ENCODE measurements at places on chromosomes 2 and 18.

DNA sequence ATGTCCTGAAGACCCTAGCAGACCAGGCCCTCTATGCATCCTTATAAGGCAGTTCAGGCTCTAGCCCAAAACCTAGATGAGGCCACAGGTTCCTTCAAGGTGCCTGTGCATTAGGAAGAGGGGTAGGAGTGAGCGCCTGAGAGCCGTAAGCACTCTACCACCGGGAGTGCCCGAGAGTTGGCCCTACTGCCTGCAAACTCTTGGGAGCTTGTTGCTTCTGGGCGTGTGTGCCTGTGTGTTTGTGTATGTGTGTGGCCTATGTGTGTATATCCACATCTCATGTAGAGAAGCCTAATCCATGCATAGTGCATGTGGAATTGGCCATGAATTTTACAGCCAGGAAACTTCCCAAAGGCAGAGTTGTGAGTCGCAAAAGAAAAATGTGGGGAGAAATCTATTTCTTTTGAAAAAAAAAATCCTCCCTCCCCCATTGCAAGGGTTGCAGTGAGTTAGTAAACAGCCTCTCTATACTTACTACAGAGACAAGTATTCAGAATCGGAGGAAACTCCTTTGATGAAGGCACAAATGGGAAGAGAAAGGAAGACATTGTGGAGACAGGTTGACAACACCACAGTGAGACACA, 96.8 kb downstream of the ADD2 start:
- no peak for DNase-seq

- DNase-seq, result no peak
Observed at GRCh38 chr2:105544591-105545377, 145.9 kb upstream of the FHL2 start.

- DNase-seq, result no peak
Observed at GRCh38 chr18:25177631-25178030, 174.3 kb downstream of the ZNF521 start.

DNA sequence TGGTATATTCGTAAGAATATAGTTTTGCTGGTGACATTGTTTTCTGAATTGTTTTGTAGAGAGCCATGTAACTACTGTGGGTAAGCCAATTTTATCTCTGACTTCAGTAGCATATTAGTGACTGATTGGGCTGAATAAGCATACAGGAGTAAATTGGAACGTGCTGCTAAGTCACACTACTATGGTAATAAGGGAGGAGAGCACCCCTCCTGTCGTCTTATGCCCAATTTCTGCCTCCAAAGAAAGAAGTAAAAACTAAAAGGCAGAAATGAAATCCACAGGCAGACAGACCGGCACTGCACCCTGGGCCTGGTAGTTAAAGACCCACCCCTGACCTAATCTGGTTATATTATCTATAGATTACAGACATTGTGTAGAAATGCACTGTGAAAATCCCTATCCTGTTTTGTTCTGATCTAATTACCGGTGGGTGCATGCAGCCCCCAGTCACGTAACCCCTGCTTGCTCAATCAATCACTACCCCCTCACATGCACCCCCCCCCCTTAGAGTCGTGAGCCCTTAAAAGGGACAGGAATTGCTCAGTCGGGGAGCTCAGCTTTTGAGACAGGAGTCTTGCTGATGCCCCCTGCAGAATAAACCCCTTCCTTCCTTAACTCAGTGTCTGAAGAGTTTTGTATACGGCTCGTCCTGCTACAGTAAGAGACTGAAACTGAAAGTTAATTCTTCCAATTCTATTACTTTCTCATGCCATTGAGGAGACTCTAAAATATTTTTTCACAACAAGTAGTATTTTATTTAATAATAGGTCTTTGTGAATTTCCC, 167.0 kb downstream of the ZNF804A start:
- no peak for DNase-seq

- DNase-seq, result no peak
Observed at GRCh38 chr2:43123028-43123427, 103.4 kb downstream of the ZFP36L2 start.

DNA sequence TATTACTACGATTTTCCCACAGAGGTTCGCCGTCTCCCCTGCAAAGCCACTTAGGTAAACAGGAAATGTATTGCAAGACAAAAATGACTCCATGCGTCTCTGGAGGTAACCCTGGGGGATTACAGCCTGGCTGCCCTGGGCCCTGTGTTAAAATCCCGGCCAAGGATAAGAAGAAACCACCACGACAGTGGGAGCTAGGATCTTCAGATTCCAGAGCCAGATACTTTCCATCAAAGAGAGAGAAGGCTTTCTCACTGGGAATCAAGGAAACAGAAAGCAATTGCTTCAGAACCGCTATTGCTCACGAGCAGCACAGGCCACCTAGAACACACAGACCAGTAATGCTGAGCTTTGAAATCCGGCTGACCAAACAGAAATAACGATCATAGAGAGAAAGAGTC, 97.9 kb upstream of the ZNF516 start:
- no peak for DNase-seq

DNA sequence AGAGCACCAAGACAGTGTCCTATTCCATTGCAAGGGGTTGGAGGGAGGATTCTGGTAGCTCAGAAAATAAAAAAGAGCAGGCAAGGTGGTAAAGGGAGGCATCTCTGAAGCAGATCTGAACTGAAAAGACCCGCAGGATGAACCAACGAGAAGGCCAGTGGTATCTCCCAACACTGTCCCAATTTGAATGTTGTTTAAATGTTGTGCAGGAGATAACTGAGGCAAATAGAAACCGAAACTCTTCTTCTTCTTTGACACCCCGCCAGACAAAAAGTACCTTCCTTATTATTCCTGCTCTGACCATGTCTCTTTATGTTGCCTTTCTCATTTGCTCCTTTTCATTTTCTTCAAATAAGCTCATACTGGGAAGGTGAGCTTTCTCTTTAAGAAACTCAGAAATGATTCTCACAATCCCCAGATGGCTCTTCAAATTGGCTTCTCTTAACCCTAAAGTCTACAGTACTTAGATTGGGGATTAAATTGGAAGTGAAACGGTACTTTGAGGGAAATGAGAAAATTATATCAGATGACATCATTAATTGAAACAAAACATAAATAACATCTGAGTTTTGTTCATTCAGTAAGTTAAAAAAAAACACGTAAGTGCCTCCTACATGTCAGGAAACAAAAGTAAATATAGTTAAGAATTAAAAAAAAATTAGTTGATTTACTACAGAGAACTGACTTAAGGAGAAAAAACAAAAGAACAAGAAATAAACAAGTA, 143.6 kb downstream of the WDPCP start:
- no peak for DNase-seq

DNA sequence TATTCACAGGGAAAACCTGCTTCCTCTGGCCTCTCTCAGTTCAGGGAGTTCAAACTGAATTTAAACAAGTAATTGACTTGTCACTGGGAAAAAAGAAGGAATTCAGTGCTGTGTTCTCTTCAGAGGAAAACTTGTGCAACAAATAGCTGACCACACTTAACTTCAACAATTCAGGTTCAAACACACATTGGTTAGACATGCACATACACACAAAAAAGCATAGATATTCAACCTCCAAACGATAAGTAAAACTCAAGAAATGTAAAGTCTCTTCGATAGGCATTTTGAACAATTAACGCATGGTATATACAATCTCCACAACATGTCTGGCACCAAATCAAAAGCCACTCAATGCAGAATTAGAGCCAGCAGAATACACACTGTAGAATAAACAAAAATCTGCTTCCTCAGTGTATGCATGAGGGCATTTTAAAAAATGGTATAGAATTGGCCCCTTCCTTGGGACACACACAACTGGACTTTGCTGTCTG, 269.0 kb downstream of the TCF4 start:
- no peak for DNase-seq

DNA sequence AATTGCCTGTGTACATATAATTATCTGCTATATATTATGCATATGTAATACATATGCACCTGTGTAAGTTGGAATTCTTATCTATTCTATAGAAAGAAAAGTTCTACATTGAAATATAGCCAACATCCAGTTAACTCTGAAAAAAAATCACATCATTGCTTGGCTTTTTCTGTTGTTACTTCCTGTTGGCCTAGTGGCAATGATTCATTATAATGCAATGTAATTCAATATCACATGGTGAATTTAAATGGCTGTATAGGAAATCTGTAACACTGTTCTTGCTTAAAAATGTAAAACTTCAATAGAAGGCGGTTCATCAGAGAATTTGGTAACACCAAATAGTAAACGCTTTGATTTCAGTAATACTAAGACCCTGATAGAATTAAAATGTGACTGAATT, 44.5 kb upstream of the MAP4K3 start:
- DNase-seq, result no peak

DNA sequence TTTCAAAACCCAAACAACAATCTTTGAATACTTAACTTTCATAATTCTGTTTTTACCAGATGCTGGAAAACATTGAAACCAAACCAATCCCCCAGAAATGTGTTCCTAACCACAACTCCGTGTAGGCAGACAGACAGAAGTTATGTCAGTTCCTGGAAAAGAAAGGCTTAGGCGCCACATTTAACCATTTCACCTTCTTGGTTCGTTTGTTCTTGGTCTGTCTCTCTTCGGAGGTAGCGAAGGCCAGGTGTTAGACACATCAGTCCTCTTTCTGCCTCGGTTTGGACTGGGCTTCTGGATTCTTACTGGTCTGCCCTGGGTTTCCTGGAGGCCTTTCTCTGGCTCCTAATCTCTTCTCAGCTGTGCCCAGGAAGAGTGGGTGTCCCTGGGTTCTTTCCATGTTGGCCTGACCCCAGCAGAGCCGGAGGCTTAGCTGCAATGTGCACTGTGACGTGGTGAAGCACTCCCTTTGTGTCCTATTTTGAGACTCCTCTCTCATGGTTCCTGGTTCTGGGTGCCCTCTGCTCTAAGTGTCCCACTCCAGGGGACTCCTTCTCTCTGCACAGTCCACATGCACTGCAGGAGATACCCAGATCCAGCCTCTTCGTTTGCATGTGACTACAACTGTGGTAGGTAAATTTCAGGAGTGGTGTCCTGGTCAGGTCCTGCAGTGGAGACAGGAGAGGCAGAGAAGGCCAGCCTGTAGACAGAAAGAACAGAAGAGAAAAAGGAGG, 23.1 kb upstream of the RAB31 start:
- no peak for DNase-seq

DNA sequence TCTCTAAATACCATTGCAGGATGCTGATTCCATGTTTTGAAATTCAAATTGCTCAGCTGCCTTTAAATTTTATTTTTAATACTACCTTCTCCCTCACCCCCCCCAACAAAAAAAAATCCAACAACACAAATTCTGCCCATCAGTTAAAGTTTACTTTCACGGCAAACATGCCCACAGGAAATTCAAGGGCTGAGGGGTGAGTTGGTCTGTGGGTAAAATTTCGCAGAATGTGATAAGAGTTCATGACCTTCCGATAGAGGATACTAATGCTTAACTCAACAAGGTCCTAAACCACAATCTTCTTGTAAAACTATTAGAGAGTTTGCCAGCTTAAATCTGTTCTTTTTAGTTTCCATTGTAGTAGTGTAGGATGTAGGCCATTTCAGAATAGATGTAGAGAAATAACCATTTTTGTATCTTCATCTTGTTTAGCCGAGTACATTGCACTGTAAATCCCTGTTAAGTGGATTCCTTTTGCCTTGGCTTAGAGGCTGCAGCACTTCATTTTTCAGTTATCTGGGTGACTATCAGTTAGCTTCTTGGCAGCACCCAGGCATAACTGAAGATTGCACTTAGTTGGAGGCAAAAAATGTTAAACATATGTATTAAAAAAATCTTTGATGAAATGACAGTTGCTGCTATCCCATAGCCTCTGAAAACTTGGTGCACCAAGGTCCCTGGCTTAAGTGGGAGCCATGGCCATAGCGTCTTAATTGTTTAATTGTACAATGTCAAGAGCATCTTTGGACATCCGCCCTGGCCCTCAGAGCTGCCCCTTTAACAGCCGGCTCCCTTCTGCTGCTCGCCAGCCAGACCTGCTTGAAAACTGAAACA, 232.3 kb downstream of the HAUS1 start:
- DNase-seq, result no peak

DNA sequence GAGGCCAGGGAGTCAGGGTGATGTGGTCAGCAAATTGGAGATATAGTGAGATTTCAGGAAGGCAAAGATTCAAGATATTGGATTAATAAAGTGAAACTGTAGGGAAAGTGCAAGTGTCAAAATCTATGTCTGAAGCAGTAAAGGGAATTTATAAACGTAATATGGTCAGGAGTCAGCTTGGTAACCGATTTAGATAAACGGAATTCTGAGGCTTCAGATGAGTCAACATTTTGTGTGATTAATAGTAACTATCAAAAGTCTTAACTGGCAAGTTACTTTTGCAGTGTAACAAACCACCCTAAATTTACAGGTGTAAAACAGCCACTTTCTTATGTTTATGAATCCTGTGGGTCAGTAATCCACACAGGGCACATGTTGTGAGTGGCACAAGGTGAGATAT, 10.9 kb downstream of the MTX2 start:
- DNase-seq, result no peak

DNA sequence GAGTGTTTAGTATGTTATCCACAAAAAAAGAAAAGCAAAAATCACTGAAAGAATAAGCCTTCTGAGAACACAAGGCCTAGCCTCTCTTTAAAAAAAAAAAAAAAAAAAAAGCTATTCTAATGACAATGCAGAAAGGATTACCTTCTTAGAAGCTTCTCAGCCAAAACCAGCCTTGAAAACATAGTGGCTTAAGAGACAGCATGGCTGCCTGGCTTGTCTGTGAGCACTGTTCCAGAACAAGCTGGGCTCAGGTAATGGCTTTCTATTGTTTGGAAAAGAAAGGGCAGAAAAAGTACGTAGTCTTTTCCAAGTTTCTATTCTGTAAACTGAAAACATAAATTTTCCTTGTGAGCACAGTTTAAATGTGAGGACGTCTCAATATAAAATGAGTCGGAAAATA, 119.5 kb downstream of the MAP3K20 start:
- DNase-seq, result no peak

DNA sequence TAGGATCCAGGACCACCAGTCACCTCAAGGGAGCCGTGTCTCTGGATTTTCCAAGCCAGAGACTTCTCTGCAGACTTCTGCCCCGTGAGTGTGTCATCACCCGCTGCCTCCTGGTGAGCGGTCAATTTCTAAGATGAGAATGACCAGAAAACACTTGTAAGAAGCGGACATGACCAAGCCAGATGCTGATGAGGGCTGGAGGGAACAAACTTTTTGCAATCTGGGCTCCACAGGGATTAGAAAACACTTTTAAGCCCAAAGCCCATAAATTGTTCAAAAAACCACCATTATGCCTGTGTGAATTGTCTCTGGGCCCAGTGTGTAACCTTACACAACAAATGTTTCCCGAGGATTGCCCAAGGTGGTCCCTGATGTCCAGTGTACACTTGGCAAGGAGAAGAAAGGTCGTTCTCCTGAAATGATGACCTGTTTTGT, 5.3 kb upstream of the NPPC start:
- no peak for DNase-seq

DNA sequence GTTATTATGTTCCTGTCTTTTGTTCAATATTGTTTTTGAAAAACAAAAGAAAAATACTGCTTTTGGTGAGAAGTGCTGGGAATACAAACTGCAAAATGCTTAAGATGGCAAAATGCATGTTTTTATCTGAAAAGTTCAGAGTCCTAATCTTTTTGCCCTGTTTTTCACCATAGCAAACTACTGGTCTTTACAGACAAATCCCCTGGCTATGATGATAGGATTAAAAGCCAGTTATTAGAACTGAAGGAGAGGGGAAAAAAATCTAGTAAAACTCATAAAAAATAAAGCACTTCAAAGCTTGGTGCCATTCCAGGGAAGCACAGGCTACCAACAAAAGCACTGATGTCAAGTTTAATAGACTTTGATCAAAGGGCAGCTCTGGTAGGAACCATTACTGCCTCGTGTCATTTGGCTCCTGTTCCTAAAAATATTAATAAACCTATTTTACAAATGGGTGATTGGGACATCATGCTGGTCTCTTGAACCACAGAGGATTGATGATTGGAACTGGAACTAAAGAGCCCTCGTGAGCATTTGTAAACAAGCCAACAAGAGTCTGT, 194.7 kb downstream of the RAB3GAP1 start:
- no peak for DNase-seq
